Brain (organoid and tissue), 16 donors: ENCODE measurements at places on chromosomes 16 and 17. TPM values are rescaled to one million over a fixed set of nuclear protein-coding genes. Genes with fewer than 3 reads are reported as not detected.

- no peak for DNase-seq
These were observed 5.6 kb downstream of the TMEM11 start for GRCh38 chr17:21208352-21208751.

- DNase-seq: no peak
These were observed 4.4 kb upstream of the SNX29 start for GRCh38 chr16:11972128-11972527.

- DNase-seq: no peak
These were observed 549.3 kb upstream of the HSBP1 start for GRCh38 chr16:83258366-83258928.

The C1QTNF8 gene
- not detected for polyA plus RNA-seq

DNA sequence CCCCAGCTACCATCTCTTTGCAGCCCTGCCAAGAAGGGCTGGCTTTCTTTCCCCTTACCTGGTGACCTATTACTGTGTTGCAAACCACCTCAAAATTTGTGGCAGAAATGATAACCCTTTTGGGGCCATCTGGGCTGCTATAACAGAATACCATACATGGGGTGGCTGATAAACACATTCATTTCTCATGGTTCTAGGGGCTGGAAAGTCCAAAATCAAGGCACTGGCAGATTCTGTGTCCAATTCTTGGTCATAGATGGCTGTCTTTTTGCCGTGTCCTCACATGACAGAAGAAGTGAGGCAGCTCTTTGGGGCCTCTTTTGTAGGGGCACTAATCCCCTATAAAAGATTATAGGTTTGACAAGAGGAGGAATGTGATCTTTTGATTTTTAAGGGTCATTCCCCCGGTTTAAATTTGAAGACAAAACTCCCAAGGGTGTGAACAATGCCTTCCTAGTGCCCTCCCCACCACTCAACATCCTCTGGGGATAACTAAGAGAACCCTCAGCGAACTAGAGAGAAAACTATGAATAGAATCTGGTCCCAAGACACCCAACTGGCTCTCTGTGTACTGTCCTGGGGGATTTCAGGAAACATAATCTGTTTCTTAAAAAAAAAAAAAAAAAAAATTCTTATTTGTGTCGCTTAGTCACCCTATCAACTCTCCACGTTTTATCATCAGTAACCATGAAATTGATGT lies 1.7 kb upstream of the METTL22 start:
- DNase-seq: no peak

GRCh38 chr17:14451729-14452191 lies 150.9 kb downstream of the HS3ST3B1 start:
- DNase-seq: no peak

- DNase-seq: no peak
These were observed 29.3 kb upstream of the TNFRSF13B start for GRCh38 chr17:17001076-17001777.

The DHRS7C gene
- polyA plus RNA-seq: 2.0 TPM

The CRYBA1 gene
- not detected for polyA plus RNA-seq

GRCh38 chr16:3968551-3968950 lies 88.0 kb upstream of the CREBBP start:
- DNase-seq: no peak

GRCh38 chr17:37791447-37792399 lies 46.9 kb upstream of the HNF1B start:
- DNase-seq: no peak

- DNase-seq: no peak
These were observed 272 bp downstream of the CCL2 start for GRCh38 chr17:34255381-34255732.

- no peak for DNase-seq
These were observed 1.9 kb downstream of the KRTAP4-8 start for GRCh38 chr17:41096055-41096454.

GRCh38 chr16:88995194-88995593 lies 18.2 kb upstream of the CBFA2T3 start:
- no peak for DNase-seq

DNA sequence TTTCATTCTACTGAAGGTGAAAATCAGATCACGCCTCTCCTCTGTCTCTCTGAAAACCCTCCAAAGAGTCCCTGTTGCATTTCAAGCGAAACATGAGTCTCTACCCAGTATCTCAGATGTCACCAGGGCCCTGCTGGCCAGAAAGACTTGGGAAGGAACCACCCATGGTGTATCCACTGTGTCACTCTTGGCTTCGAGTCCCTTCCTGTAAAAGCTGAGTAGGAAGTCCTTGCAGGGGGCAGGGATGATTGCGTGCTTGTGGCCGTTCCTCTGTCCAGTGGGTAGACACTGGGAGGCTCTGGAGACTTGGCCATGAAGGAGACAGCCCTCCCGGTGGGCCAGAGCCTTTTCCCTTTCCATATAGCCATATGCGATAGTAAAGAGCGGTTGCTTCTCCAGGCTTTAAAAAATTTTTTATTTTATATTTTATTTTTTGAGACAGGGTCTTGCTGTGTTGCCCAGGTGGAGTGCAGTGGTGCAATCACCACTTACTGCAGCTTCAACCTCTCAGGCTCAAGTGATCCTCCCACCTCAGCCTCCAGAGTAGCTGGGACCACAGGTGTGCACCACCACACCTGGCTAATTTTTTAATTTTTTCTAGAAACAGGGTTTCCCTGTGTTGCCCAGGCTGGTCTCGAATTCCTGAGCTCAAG lies 19.0 kb upstream of the RMI2 start:
- no peak for DNase-seq

DNA sequence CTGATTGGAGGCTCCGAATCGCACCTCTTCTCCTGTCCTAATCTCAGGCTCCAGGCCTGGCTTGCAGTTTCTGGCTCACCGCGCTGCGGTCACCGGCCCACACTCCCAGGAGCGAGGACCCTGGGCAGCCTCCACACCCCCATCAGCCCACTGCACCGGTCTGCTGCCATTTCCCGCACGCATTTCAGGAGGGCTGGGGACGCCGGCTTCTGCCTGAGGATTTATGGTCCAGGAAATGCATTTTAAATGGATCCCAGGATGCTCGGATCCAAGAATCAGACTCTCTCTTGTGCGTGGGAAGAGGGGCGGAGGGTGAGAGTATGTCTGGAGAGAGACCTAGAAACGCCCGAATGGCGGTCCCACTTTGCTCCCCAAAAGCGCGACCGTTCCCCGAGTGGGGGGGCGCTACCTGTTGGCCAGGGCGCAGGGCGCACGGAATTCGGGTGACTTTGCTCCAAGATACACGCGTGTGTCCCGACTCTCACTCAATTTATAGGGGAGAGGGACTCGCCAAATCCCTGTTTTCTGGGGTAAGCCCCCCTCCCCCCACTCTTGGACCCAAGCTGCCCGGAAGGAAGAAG lies 817 bp upstream of the JPH3 start:
- no peak for DNase-seq

The KRT32 gene
- polyA plus RNA-seq: not detected

DNA sequence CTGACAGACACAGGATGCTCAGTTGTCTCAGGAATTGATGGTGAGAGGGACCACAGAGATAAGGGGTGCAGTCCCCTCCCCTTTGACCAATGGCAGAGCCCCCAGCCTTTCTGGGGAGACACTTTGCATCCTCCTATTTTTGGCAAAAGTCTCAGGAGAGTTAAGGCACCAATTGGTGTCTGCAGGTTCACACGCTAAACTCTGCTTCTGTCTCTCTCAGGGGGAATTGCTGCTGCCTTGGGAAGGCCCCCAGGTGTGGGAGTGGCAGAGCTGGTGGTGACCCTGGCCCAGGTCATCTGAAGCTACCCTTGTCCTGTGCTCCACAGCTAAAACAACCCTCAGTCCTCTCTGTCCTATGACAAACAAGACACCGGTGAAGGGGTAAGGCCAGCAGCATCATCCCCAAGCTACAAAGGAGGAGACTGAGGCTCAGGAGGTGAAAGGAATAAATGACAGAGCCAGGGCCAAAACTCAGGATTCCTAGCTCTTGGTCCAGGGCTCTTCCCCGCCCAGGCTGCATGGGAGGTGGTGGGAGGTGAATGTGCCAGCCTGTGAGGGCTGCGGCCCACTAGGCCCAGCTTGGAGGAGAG lies 20.3 kb downstream of the OSBPL7 start:
- DNase-seq: no peak

DNA sequence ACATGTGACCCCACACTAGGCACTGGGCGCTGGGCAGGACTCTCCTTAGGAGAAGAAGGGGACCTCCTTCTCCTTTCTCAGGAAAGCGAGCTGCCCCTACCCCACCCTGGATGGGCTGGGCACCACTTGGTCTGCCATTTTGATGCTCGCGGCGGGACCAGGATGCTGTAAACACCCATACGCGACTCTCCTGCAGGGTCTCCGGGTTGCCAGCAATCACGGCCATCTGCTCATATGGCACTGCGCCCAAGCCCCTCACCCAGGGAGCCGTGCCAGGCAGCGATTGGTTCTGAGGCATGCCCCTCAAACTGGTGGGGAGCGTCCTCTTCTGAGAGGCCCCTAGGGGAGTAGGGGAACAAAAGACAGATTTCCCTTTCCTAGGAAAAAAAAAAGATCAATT lies 99.0 kb downstream of the C16orf78 start:
- DNase-seq: peak; percentile 96

GRCh38 chr17:37177254-37177870 lies 198.4 kb upstream of the C17orf78 start:
- peak; percentile 83 for DNase-seq

GRCh38 chr16:57522960-57523359 lies 13.4 kb downstream of the CCDC102A start:
- DNase-seq: no peak

DNA sequence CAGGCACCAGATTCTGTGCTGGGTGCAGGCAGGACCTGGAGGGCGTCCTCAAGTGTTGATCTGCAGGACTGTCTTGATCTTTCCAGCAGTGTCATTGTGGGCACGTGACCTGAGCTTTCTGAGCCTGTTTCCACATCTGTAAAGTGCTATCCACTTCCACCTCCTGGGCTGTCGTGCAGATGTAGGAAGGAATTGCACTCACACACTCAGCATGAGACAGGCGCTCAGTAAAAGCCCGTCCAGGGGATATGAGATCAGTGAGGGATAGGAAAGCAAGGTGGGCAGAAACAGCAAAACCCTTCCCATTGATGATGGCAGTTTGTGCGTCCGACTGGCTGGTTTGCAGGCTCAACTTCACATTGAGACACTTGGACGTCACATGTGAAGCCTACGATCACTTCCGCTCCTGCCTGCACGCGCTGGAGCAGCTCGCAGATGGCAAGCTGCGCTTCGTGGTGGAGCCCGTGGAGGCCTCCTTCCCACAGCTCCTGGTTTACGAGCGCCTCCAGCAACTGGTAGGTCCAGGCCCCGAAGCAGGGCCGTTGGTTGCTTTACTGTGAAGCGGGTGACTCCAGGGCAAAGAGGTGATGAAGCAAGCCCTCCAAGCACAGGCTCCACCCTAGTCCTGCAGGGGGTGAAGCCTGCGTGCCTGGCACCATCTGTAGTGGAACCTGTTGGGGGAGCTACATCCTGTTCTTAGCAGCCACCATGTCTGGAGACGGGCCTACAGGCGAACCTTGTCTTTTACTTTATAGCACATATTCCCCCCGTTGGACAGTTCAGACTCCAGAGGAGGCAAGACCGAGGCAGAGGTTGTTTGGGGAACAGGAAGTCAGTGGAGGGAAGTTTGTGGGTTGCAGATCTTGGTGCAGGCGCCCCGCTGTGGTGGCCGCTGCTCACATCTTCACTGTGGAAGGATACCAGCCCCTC lies 23.0 kb downstream of the METTL22 start:
- DNase-seq: no peak

DNA sequence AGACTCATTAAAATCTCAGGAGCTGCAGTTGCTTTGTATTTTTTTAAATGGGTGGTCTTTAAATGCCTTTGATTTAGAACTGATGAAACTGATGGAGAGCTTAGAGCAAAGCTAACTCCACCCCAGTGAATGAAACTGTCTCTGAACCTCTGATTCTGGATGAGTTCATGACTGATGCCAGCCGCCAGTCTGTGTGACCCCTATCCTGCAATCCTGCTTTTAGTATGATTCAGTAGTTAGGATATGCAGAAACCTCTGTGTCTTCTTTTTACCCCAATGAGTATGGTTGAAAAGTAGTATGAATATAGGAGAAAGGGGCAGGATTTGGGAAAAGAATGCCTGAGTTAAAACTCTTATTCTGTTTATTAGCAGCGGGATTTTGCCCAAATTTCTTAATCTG lies 12.3 kb upstream of the SALL1 start:
- DNase-seq: no peak

DNA sequence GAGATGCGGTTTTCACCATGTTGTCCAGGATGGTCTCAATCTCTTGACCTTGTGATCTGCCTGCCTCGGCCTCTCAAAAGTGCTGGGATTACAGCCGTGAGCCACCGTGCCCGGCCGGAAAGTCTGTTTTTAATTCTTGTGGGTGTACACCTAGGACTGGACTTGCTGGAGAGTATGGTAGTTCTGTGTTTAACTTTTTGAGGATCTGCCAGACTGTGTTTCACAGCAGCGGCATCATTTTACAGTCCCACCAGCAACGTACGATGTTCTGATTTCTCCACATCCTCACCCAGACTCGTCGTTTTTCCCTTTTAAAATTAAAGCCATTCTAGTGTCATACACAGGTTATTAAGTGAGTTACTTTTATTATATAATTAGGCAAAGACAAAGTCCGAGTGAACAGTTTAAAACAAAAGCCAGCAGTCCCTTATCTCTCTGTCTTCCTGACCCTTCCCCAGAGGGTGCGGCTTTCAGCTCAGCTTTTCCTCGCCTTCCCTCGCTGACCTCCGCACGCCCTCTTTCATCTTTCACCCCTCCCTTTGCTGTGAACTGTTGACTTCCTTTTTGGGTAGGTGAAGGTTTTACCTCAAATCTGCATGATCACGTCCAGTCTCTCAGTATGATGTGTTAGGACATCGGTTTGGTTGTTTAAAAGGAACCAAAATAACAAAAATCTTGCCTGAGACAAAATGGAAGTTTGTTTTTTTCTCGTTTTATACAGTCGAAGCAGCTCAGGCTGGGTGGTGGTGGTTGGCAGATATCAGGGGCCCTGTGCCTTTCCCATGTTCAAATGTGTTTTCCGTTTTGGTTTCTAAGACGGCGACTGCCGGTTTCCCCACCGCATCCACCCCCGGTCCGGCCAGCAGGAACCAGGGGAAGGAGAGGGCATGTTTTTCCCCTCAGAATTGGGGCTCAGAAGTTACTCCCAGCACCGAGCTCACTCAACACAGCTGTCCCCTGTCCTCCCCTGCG lies 18.0 kb downstream of the FAM234A start:
- no peak for DNase-seq

The KCNH4 gene
- polyA plus RNA-seq: 0.88 TPM

The SEZ6L2 gene
- 187 TPM for polyA plus RNA-seq

The ICAM2 gene
- polyA plus RNA-seq: 25.2 TPM

GRCh38 chr16:23754594-23755483 lies at the start of gene CHP2:
Gene CHP2, plus strand, starts transcription at chr16:23755026. Its CDS starts 24 bp downstream, at chr16:23755050.
- no peak for DNase-seq

The LPO gene
- polyA plus RNA-seq: 0.20 TPM

DNA sequence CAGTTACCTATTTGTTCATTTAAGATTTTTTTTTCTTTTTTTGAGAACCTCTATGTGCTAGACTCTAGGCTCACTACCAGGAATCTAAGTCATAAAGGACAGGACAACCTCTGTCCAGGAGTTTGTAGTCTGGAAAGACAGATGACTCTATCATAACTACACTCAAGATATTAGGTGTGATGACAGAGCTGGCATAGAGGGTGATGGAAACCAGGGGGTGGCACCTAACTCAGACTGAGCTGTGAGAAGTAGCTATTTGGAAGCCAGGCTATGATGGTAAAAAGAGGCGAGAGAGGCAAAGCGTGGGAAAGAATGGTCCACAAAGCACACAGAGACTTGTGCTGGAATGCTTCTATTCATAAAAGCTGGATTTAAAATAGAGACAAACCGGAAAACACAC lies 372.3 kb downstream of the SEC14L1 start:
- DNase-seq: no peak

- no peak for DNase-seq
These were observed 65.7 kb upstream of the BCAR1 start for GRCh38 chr16:75317101-75317522.

The ABCC3 gene
- 0.97 TPM for polyA plus RNA-seq

The ITGAX gene
- polyA plus RNA-seq: 0.95 TPM

The DPEP2 gene
- 1.2 TPM for polyA plus RNA-seq

GRCh38 chr17:57939797-57940196 lies 15.4 kb downstream of the CUEDC1 start:
- DNase-seq: no peak
